ENCODE measurements at places on chromosomes 2 and 18.

GRCh38 chr18:8805552-8805951 is 100.2 kb downstream of the MTCL1 start:
- no peaks in the 10 kb centered on the region for H3K4me1 ChIP-seq
- H3K27ac ChIP-seq: no peak overlapping the region
- no peaks in the 10 kb centered on the region for H3K27me3 ChIP-seq
- no peaks in the 10 kb centered on the region for H3K36me3 ChIP-seq

GRCh38 chr2:159550231-159550630 is 66.1 kb downstream of the BAZ2B start:
- no peak overlapping the region for H3K4me3 ChIP-seq
- H3K36me3 ChIP-seq: peaks cover 6% of the 10 kb centered on the region
- H3K27me3 ChIP-seq: no peaks in the 10 kb centered on the region
- no peak for DNase-seq
- no peak overlapping the region for H3K27ac ChIP-seq

DNA sequence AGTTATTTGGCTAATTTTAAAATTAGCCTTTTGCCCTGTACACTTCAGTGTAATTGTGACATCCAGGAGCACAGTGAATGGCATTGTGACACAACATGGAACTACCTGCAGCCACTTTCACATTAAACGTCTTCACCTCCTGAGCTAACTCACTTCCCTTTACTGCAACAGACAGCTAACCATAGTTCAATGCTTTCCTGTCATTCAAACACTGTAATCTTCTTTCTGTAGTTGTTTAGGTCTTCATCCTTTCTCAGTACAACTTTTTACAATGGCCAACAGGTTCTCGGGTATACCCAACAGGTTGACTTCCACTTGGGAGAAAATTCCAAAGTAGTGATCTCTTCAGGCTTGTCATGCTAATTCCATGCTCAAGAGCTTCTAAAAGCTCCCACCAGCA is 8.6 kb upstream of the AGPS start:
- H3K27me3 ChIP-seq: no peaks in the 10 kb centered on the region
- DNase-seq: no peak
- no peaks in the 10 kb centered on the region for H3K36me3 ChIP-seq
- no peaks in the 10 kb centered on the region for H3K4me1 ChIP-seq

GRCh38 chr2:105697781-105698449 is 46.8 kb upstream of the NCK2 start:
- no peak for DNase-seq
- no peaks in the 10 kb centered on the region for H3K36me3 ChIP-seq
- no peaks in the 10 kb centered on the region for H3K4me1 ChIP-seq
- no peak overlapping the region for H3K27ac ChIP-seq
- no peak overlapping the region for H3K4me3 ChIP-seq

DNA sequence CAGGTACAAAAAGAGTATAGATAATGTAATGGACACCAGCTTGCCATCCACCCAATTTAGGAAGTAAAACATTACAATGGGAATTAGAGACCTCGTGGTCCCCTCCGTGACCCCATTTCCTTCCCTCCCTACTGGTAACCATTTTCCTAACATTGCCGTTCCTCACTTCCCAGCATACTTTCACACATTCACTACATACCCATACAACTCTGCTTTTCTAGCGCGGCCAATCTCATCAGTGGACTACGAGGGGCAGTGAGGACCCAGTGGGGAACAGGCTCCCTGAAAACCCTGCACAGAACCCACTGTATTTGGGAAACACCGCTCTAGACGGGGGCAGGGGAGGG is 1.1 kb downstream of the ENOSF1 start:
- H3K36me3 ChIP-seq: no peaks in the 10 kb centered on the region
- H3K27me3 ChIP-seq: no peaks in the 10 kb centered on the region
- peak overlapping the region; percentile 54 for H3K4me3 ChIP-seq
- peak overlapping the region; percentile 62 for H3K27ac ChIP-seq
- no peak for DNase-seq

Data from colonic mucosa (tissue), 4 donors.